ENCODE measurements at places on chromosomes 3 and 15.

- no peak for DNase-seq
Observed at GRCh38 chr15:76312540-76313174, 1.4 kb upstream of the ETFA start.

DNA sequence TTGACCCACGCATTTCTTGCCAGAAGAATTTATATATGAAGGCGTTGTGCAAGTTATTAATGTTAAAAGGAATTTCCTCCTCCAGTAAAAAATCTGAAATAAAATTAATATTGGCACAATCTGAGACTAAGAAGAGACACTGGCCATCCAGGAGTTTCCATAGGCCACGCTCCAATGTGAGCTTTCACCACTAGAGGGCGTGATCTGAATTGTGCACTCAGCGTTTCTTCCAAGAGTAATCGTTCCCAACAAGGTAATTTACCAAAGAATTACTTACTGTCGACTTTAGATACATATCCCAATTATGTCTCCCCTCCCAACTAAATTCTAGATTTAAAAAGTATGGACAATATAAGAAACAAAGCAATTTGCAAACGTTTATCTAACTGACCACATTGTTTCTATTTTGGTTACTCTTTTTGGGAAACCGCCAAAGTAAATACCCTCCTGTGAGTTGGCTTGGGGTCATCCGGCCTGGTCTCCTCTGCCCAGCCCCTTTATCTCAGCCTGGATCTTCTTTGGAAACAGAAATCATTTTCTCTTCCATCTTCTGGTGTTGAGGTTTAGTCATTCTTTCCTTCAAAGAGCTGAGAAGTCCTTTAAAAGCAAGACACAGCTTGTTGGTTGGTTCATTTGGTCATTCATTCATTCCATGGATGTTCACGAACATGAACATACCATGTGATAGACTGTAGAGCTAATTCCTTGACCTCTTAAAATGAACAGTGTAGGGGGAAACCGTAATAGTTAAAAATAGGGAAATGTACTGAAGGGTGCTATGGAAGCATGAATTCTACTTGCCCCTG, 26.2 kb downstream of the POLR2M start:
- peak; percentile 12 for DNase-seq

GRCh38 chr3:38992117-38992760, 59.5 kb downstream of the SCN11A start:
- no peak for DNase-seq

GRCh38 chr3:55069950-55070349, 142.1 kb upstream of the LRTM1 start:
- no peak for DNase-seq

DNA sequence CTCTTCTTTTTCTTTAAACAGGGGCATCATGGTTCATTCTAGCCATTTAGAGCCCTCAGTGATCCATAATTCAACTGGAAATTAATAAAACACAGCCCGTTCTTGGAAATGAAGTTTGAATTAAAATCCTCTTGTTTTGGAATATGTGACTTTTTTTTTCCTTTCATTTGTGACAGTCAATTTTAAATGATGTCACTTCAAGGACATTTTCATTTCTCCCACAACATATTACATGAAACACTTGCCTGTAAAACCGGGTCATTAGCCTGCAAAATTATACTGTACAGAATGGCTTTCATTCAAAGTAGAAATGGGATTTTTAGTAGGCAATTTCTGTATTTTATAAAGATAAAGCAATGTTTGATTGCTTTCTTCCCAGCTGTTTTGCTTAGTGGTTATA, 789 bp upstream of the SEMA6D start:
- DNase-seq: no peak

DNA sequence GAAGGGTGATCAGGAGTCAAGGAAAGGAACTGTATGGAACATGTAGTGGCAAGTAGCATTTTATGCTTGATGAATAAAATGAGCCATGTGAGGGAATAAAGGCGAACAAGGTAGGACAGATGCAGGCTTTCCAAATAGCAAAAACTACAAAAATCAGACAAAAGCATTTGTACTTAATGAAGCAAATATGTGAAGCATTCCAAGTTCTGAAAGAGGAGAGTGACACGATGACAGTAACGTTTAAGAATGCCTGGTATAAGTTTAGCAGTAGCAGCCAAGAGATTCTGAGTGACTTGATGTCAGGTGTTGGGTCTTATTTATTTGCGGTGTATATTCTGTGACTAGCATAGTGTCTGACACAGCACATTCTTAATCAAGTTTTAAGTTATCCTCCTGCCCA, 408.2 kb upstream of the RASGRP1 start:
- DNase-seq: no peak

DNA sequence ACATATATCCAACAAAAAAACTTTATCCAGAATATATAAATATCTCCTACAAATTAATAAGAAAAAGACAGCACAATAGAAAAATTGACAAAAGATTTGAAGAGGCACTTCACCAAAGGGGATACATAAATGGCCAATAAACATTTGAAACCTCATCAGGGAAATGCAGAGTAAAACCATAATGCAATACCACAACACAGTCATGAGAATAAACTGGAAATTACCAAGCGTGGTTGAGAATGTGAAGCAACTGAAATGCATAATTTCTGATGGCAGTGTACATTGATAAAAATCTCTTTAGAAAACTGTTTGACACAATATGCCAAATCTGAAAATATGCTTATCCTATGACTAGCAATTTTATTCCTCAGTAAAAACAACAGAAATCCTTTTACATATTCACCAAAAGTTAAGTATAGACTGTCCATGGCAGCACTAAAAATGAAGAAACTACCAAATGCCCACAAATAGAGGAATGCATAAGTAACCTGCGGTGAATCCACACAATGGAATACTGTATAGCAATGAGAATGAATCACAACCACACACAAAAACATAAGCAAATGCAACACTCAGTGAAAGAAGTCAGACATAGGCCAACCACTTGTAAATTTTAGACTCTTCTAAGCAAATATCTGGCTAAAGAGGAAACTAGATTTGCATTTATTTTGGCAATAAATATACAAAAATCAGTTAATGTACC, 7.9 kb downstream of the LYZL4 start:
- DNase-seq: no peak

GRCh38 chr15:64651601-64652191, 123.7 kb downstream of the RBPMS2 start:
- no peak for DNase-seq

GRCh38 chr3:174229916-174230315, 629.2 kb upstream of the NAALADL2 start:
- no peak for DNase-seq

DNA sequence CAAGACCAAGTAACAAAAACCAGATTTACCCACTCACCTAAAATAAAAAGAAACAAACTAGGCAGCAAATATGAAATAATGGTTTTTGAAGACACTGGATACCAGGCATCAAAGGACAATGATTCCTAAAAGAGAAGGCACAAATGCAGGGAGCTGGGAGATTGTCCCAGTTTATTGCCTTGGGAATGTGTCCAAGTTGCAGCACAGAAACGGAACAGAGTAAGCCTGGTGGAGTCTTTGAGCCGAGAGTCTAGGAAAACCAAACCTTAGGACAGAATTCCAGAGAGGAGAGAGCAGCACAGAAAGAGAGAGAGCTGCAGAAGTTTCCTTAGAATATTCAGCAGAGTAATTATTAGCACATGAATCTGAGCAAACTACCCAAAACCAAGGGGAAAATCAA, 7.8 kb upstream of the ARF4 start:
- no peak for DNase-seq

DNA sequence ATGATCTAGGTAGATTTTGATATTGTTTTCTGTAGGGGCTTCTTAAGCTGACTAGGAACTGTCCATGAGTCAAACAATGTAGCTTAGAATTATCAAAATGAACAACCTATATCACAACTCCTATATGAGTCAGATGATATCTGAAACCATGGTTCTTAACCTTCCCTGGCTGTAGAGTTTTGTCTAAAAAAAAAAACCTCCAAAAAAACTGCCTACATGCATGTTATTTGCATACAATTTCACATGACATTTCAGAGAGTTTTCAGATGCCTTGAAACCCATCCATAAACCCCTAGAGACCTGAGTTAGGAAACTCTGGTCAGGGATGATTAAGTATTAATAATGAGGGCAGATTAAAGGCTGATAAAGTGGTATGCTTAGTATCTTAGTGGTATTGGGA, 157.0 kb downstream of the CHST2 start:
- no peak for DNase-seq

DNA sequence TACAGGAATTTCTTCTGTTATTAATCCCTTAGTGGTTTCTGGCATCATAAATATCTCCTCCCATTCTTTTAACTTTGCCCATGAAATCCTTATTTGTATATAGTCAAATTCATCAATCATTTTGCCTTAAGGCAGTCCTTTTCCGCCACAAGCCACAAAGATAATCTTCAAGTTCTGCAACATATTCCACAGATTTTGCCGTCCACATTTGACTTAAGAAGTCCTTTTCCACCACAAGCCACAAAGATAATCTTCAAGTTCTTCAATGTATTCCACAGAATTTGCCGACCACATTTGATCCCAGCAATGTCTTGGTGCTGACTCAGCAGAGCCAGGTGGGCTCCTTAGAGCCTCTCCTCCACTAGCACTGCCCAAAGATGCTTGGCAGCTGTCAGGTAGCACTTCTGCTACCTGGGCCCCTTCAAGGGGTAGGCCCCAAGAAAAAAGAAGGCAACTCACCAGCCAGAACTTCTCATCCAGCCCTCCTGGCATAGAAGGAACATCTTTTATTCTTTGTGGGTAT, 35.0 kb downstream of the SEC22C start:
- DNase-seq: peak; percentile 45
